ENCODE measurements at places on chromosomes 1 and 21. TPM values are rescaled to one million over a fixed set of nuclear protein-coding genes. Genes with fewer than 3 reads are reported as not detected.

Gene IFNAR2
- total RNA-seq = 12.8 TPM

Gene ELF3
- 59.8 TPM for total RNA-seq

Gene CLIC6
- total RNA-seq = 10.9 TPM

Gene OR2T11
- total RNA-seq = not detected

Gene OR2L8
- not detected for total RNA-seq

Gene CELA2A
- not detected for total RNA-seq

Gene PADI2
- total RNA-seq = 24.0 TPM

Gene SMIM1
- 2.1 TPM for total RNA-seq

Gene FCRL5
- total RNA-seq = not detected

Gene PADI3
- 0.11 TPM for total RNA-seq

Gene GBP3
- 5.4 TPM for total RNA-seq

Gene SPTA1
- total RNA-seq = 12.0 TPM

Gene TSSK3
- total RNA-seq = 0.55 TPM

Gene FAAP20
- total RNA-seq = 32.7 TPM

Gene APCS
- not detected for total RNA-seq

Gene DISP3
- total RNA-seq = 30.2 TPM

Gene PTGFRN
- 75.4 TPM for total RNA-seq

Gene LIPI
- not detected for total RNA-seq

Gene EFCAB14
- total RNA-seq = 78.2 TPM

Gene MYOC
- 1.8 TPM for total RNA-seq

Gene RAP1GAP
- total RNA-seq = 29.9 TPM

Gene LCE6A
- not detected for total RNA-seq

Gene AGPAT3
- 74.8 TPM for total RNA-seq

Gene JAK1
- 108 TPM for total RNA-seq

Gene SELL
- 5.2 TPM for total RNA-seq

Gene SDF4
- total RNA-seq = 74.0 TPM

All from camera-type eye (tissue), 1 donor.